ENCODE measurements at places on chromosomes 4 and X.

GRCh38 chr4:183081116-183081469 is 18.0 kb upstream of the WWC2 start:
- DNase-seq: no peak

- no peak for DNase-seq
Measured at GRCh38 chr4:80507077-80507476, 171.5 kb downstream of the CFAP299 start.

DNA sequence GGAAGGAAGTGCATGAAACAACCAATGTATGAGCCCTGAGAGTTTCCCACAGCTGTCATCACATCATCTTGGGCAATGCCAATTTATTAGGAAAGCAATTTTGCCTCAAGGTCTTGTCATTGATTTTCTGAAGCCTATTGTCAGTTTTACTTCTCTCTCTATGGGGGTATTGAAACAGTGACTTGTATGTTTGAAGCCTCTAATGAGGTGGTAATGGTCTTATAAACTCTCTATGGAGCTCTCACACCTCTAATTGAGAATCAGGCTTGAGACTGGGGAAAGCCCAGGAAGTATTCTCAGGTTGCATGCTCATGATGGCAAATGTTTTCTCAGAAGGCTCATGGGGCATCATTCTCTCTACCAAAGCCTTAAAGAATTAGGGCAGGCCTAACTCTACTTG is 308.2 kb upstream of the EMCN start:
- DNase-seq: no peak

DNA sequence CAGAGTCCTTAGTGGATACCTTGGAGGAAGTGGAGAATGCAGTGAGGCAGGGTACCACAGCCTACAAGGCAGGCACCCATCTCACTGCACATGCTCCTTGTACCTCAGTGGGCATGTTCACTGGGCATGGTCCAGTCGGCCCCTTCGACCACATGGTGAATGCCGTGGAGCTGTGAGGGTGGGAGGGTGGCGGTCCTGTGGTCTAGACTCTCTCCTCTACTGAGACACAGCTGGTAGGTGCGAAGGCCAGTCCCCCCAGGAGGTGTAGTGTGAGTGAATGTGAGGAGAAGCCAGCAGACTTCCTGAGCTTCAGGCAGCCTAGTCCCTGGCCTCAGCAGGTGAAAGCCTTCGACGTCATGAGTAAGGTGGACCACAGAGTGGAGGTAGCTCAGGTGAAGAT is 12.2 kb downstream of the XAGE2 start:
- DNase-seq: no peak

DNA sequence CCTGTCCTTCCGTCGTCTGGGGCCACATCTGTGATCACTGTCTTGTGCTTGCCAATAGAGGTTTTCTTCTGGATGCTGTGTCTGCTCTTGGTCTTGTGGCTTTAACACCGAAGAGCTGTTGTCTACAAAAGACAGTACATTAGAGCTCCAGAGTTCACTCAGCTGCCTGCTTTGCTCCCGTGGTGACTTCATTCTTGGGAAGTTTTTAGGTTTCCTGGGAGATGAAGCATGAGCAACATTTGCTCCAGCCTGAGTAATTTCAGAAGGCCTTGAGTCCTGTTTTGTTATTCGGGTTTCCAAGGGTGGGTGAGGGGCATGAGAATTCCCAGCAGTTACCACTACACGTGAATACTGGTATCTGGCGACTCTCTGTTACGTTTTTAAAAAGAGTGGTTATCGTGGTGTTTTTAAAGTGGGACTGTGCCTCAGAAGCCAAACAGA is 189.2 kb downstream of the SHROOM3 start:
- no peak for DNase-seq

GRCh38 chr4:93029769-93030168 is 726.0 kb downstream of the GRID2 start:
- no peak for DNase-seq

GRCh38 chr4:154781126-154781982 is at the start of gene RBM46:
Gene RBM46 (plus strand): TSS chr4:154781272. CDS start chr4:154796753, 15,481 bp downstream.
- no peak for DNase-seq

DNA sequence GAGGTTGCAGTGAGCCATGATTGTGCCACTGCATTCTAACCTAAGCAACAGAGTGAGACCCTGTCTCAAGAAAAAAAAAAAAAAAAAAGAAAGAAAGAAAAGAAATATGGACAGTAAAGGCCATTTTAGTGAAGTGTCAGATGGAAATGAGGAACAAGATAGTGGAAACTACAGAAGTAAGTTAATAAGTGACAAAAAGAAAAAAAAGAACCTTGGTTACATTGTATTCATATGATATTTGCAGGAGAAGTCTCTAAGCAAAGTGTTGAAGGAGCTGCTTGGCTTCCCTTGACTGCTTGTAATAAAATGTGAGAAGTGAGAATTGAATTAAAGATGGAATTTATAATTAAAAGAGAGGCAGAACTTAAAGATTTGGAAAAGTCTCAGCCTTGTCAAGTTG is 73.2 kb downstream of the HOPX start:
- no peak for DNase-seq

GRCh38 chr4:152763796-152764195 is 15.7 kb downstream of the TIGD4 start:
- no peak for DNase-seq

GRCh38 chrX:2484256-2484655 is 16.5 kb downstream of the DHRSX start:
- DNase-seq: no peak

GRCh38 chrX:51737091-51737490 is 6.2 kb upstream of the GSPT2 start:
- no peak for DNase-seq

GRCh38 chr4:24674279-24674678 is 89.9 kb upstream of the DHX15 start:
- DNase-seq: no peak

GRCh38 chr4:19657856-19658255 is 593.8 kb upstream of the SLIT2 start:
- DNase-seq: no peak

- no peak for DNase-seq
Measured at GRCh38 chr4:77615153-77615552, 9.5 kb downstream of the CXCL13 start.

DNA sequence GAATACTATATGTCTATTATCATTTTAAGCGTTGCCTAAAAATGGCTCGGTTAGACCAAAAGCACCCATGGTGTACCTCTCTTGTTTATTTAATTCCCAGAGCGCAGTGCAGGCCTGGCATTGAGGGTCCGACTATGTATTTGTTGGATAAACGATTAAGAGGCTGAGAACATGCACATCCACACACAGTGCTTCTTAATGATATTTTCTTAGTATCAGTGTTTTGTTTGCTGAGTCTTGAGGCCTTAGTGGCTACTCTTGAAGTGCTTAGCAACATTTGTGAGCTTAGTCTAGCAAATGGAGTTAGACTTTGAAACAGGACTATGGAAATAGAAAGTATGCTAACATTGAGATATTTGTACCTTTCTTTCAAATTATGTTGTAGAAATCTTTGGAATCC is 43.7 kb downstream of the CDS1 start:
- DNase-seq: no peak

- no peak for DNase-seq
Measured at GRCh38 chrX:134631426-134632346, 26.6 kb downstream of the PLAC1 start.

- DNase-seq: peak; percentile 32
Measured at GRCh38 chrX:120365320-120365719, 3.4 kb downstream of the ATP1B4 start.

GRCh38 chr4:76630741-76631140 is 195.7 kb downstream of the SHROOM3 start:
- DNase-seq: no peak

- peak; percentile 5 for DNase-seq
Measured at GRCh38 chr4:133148690-133149363, at the start of gene PCDH10. Gene PCDH10 (plus strand): TSS chr4:133149294. CDS start chr4:133150141, 847 bp downstream.

GRCh38 chrX:29841750-29842149 is 373.6 kb upstream of the MAGEB2 start:
- no peak for DNase-seq

DNA sequence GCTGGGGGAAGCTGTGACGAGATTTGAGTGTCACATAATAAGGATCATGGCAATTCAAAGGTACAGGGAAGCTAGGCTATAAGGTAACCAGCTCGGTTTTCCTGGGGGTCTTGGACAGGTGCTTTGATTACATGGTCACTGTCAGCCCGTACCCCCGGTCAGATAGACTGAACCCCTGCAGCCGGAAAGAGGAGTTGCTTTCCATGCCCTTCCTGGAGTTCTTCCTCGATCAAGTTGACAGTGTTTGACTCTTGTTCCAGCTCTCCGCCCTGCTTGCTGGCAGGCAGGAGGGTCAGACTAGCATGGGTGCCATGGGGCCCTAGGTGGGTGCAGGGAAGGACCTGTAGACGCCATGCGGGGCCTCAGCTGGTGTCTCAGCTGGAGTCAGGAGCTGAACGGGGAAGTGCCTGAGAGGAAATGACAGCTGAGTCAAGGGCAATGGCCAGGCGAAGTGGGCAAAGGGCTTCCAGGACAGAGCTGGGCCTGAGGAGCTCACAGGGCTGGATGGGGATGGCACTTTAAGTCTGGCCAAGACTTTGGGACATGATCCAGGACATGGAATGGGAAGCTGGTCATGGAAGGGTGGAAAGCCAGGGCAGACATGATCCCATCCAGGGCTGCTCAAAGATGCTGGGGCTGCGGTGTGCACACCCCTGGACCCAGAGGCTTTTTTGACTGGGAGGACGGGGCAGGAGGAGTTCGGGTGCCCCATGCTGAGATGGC is 1.6 kb downstream of the TMEM187 start:
- no peak for DNase-seq

GRCh38 chr4:87092389-87093141 is 127.9 kb downstream of the KLHL8 start:
- peak; percentile 15 for DNase-seq

GRCh38 chr4:138178566-138178965 is 63.6 kb downstream of the SLC7A11 start:
- DNase-seq: no peak

DNA sequence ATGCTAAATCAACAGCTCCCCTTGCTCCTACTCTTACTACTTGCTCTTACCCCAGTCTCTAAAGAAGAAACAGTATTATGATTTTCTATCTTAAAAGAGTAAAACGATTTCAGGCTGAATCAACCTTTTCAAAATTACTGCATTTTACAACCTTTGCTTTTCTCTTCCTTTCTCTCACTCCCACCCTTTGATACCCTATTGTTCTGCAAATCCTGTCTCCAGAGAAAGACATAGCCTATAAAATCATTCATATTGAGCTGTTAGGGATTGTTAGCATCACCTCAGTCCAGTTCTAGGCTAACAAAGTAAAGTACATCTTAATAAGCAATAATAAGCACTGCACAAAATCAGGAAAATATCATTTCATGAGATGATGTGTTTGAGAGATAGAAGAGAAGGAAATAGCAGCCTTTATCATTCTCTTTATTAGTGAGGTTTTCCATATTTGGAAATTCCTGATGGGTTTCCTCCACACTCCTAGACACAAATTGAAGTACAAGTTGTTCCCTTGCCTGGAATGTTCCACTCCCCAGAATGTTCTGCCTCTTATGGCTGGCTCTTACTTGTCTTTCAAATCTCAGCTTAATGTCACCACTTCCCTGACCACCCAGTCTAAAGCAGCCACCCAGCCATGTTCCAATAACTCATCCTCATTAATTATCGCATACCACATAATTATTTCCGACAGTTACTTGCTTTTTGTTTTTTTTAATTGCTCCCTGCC is 219.7 kb downstream of the PALLD start:
- no peak for DNase-seq

GRCh38 chr4:168095776-168096406 is 3.6 kb downstream of the ANXA10 start:
- DNase-seq: no peak

- DNase-seq: no peak
Measured at GRCh38 chr4:181870326-181870725, 372.9 kb upstream of the TENM3 start.

DNA sequence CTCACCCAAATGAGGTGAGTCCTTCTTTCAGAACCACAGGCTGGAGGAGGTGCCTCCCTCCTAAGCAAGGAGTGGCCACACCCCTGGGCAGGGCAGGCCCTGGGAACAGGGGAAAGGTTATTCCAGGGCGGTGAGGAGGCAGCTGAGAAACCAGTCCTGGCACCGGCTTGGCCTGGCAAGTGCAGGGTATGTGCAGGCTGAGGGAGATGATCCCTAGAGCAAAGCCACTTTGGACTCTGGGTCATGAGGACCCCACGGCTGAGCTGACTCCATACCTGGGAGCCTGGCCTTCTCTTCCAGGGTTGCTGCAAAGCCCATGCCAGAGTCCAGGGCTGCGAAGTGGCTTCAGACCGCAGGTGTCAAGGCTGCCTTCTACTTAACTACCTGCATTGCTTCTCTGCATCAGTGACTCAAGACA is 49.5 kb upstream of the HELT start:
- no peak for DNase-seq

DNA sequence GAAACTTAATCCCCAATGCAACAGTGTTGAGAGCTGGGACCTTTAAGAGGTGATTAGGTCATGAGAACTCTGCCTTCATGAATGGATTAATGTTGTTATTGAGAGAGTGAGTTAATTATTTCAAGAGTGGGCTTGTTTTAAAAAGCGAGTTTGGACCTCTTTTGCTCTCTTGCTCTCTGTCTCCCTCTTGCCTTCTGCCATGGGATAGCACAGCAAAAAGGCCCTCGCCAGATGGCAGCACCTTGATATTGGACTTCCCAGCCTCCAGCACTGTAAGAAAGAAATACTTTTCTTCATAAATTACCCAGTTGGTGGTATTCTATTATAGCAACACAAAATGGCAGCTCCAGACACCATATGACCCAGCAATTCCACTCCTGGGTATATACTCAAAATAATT is 7.0 kb upstream of the ATP6AP2 start:
- peak; percentile 16 for DNase-seq

DNA sequence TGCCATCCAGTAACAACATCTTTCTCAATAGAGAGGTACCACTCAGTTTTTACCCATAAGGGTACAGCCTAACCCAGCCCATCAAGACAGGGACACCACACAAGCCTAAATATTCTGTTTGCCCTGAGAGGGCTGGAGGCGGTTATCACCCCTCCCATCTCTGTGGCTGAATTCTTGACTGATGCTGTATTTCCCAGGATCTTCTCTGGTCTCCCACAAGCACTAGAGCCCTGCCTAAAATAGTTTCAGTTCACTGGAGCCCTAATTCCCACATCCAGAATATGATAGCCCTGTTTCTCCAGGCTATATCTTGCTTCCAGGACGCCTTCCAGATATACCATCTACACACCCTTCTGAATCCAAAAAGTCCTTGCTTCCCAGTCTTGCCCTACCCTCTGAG is 91.6 kb upstream of the NMU start:
- DNase-seq: no peak

DNA sequence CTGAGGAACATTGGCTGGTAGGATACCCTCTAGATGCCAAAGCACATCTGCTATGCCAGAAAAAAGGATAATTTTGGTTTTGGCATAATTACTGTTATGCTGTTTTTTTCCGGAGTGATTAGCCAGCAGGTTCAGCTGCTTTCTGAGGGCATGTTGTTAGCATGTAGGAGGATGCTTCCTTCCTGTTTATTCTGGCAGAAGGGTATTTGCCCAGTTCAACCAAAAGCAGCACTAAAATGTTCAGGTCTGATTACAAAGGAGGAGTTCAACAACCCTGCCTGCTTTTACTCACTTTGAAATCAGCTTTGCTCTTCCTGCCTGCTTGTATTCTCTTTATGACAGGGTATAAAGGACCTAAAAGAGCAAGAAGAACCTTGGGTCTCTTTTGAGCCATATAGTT is 21.9 kb downstream of the ERCC6L start:
- no peak for DNase-seq
